Osteocyte (in vitro differentiated cells): ENCODE measurements at places on chromosomes 11 and 22. TPM values are rescaled to one million over a fixed set of nuclear protein-coding genes. Genes with fewer than 3 reads are reported as not detected.

DNA sequence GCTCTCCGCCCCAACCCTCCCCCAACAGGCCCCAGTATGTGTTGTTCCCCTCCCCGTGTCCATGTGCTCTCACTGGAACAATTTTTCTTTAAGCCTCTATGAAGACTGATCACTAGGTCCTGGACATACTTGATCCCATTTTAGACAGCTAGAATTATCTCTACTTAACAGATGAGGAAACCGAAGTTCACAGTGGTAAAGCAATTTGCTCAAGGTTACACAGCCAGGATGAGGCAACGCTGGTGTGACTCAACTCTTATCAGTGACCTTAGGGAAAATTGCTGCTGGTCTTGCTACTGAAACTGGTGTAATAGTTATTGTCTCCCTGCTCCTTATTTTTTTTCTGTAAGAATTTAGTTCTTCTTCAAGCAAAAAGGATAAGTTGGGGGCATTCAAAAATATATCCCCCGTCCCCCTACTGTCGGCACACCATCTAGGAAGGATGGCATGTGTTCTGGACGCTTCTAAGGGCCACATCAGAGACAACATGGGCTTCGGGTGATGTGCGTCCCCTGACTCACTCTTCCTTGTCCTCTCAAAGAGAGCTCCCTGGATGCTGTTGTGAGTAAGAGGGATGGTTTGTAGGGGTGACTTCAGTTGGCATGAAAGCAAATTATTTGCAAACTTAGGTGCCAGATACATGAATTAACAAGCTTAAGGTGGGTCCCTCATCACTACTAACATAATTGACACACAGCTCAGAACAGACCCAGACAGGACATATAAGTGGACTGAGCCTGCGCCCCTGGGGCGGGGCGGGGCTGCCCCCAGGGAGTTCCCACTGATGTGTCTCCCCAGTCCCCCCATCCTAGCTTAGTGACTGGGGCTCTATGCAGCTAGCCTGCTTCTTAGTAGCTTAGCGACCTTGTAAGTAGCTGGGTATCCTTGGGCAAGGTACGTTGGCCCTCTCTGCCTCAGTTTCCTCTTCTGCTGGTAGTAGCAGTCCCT lies 23.6 kb upstream of the ALX4 start:
- no peak for DNase-seq

DNA sequence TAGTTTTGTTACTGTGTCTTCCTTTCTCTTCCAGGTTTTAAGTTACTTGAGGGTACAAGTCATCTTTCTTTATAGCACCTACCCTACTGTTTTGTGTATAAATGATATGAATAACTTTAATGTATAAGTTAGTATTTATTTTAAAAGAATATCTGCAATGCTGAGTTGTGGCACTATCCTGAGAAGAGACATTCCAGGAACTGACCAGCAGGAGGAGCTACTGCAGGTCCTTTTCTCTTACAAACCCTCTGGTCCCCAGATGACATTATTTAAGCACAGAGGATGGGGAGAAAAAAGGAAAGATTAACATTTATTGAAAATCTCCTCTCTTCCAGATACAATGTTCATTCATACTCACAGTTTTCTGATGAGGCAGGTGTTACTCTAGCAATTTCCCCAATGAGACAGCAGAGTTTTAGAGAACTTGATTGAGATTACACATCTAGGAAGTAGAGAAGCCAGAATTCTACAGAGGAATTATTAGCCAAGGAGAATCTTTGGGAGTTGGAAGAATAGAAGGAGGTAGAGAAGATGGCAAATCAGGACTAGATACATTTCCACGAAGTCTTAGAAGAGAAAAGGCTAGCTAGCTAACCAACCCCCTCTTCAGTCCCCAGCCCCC lies 541.2 kb upstream of the API5 start:
- no peak for DNase-seq

Gene RAG2
- total RNA-seq, result not detected in 2 replicates

Gene SCGB1A1
- total RNA-seq, result not detected in 2 replicates

Gene PRG2
- not detected in 2 replicates for total RNA-seq

Gene HORMAD2
- not detected in 2 replicates for total RNA-seq
